ENCODE measurements at places on chromosomes 1 and 21.

DNA sequence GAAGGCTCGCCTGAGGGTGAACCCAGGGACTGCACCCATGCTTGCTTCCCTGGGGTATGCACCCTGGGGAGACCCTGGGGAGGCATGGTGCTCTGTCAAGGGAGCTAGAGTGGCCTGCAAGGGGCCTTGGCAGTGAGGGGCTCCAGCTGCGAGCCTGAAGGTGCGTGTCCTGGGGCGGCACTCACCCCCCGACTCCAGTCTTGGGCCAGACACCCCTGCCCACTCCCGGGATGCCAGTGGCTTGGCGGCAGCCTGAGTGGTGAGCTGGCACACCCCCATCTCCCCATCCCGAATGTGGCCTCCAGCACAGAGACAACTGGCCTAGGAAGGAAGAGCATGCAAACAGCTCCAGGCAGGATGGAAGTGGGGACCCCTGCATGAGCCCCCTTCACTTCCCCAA lies 2.6 kb downstream of the SUMO3 start:
- no peak for DNase-seq

- no peak for DNase-seq
Measured at GRCh38 chr1:10337436-10337835, 61.4 kb upstream of the PGD start.

DNA sequence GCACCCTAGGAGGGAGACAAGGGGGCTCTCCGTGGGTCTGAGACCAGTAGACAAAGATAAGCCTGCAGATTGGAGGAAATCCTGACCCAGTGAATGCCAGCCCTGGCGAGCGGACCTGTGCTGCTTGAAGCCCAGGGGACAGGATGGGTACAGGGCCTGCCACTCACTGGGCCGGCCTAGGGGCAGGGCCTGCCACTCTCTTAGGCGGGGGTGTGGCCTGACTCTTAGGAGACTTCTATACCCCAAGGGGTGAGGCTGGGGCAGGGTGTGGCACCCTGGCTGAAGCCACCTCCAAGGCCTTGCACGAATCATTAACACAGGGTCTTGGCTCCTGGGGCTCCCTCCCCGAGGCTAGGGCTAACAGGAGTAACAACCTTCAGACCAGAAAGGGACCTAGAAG lies 30.7 kb downstream of the TRIM62 start:
- no peak for DNase-seq

DNA sequence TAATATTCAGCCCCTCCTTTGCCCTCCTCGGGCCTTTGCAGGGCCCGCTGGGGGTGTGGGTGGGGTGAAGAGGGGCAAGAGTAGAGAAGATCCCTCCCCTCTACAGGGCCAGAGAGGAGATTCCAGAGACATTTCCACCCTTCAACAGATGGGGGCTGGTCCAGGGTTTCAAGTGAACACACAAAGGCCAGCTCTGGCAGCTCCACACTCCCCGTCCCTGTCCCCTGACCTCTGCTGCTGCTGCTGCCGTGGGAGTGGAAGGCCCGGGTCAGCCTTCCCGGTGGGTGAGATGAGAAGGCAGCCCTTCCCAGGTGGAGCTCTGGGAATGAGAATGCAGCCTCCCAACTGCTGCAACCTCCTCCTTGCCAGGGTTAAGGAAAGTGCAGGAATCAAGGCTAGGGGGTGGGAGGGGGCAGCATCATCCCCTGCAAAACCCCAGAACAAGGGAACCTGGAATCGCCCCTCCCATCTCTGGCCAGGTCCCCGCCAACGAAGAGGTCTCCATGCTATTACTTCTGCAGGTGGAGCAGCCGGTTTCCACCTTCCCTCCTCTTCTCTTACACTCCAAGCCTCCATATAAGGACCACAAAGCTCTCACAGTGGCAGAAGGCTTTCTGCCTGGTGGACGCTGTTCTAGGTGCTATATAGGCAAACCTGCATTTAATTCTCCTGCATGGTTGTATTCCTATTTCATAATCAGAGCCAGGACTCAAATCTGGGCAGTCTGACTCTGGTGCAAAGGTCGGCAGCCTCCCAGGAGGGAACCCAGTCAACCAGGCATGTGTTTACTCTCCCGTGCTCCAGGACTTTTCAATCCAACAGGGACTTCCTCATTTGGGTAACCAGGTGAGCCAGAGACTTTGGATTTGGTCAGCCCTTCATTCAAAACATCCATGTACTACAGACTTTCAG lies 22.9 kb upstream of the ARHGEF10L start:
- DNase-seq: no peak

DNA sequence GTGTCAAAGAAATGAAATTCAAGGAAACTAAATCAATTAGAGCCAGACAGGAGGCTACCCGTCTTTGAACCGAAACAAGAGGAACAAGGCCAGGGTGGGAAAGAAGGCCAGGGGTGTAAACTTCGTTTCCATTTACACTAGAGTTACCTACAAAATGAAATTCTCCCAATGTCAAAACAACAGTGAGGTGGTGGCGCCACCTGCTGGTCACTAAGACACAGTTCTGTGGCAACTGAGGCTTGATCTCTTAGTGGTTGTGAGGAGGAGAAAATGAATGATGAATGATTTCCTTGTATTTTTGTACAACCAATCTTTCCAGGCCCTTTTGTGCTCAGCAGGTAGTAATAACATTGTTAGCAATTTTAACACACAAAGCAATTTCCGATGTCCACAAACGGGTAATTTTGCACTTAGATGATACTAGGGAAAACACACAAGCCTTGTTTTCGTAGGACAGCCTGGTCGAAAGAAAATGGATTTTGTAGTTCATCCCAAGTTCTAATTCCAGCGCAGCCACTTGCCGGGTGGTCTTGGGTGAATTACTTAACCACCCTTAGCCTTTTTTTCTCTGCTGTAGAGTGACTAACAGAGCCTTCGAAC lies 54.8 kb upstream of the SOD1 start:
- peak; percentile 81 for DNase-seq

- peak; percentile 9 for DNase-seq
Measured at GRCh38 chr21:26795866-26796329, 49.3 kb downstream of the ADAMTS1 start.

All from dorsolateral prefrontal cortex (tissue), 122 donors.